ENCODE measurements at places on chromosomes 3 and 15.

DNA sequence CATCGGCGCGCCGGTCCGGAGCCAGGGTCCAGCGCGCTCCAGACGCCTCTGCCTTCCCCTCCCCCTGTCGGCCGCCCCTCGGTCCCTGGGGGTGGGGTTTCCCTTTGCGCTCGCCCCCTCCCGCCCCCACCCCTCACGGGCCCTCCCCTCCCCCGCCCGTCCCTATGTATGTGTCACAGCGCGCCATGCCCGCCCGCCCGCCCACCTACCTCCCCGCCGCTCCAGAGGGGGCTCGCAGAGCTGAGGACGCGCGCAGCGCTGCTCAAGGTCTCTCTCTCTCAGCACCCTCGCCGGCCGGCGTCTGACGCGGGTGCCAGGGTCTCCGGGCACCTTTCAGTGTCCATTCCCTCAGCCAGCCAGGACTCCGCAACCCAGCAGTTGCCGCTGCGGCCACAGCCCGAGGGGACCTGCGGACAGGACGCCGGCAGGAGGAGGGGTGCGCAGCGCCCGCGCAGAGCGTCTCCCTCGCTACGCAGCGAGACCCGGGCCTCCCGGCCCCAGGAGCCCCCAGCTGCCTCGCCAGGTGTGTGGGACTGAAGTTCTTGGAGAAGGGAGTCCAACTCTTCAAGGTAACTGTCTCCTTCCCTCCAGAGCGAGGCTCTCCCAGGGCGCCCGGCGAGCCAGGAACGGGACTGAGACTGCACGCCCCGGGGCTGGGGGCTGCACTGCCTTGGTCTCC lies at the start of gene ACAN:
Gene ACAN (plus strand): TSS at position 196 of the 679 bp plus-strand sequence. CDS start 32,771 bp downstream, outside the sequence.
- no peak for DNase-seq

DNA sequence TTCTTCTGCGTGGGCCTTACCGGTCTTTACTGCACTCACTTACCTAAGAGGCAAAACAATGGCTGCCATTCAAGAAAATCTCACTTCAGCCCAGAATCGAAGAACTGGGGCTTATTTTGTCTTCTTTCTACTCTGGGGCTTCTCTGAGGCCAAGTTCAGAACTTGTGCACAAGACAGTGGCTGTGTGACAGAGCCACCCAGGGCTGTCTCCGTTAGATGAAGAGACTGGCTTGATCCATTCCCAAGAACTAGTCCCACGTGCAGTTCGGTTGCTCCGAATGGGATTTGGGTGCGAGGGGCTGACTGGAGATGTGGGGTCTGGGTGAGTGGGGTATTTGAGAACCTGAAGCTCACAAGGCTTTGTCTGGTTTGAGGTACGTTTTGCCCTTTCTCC lies 795 bp upstream of the TCF12 start:
- no peak for DNase-seq

GRCh38 chr15:92670621-92671020 lies 15.0 kb upstream of the FAM174B start:
- no peak for DNase-seq

- no peak for DNase-seq
Observed at GRCh38 chr15:48858401-48858800, 19.5 kb upstream of the EID1 start.

DNA sequence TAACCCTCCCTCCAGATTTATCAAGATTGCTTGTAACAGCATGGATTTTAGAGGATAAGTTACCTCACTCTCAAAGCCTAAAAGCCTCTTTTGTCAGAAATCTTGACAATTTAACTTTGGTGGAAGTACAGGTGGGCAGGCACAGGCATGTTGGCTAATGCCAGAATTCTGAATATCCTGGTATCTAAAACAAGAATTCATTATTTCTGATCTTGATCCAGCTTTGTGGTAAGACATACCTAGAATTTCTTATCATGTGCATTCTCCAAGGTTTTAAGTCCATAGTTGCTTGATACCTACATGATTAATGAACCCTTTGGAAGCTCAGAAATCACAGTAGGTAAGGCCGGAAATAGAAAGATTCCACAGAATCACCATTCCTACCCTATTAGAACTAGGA lies 109.9 kb upstream of the TTC14 start:
- DNase-seq: no peak

DNA sequence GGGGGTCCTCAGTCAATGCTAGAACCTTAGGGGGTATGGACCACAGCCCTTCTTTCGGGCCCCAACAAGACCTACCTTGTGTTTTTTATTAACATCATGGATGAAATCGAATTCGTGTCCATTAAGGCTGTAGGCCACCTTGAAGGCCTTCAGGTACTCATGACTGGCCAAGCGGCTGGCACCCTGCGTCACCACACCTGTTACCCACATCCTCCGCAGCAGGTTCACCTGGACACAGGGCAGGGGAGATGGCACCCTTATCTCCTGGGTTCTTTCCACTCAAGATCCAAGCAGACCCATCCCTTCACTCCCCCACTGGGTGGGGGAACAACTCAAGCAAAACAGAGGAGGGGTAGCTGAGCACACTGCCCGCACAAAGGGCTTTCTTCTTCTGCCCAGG lies 6.6 kb downstream of the MFGE8 start:
- DNase-seq: no peak

- DNase-seq: no peak
Observed at GRCh38 chr3:186923241-186923640, 7.1 kb upstream of the ST6GAL1 start.

GRCh38 chr3:48656841-48657281 lies 5.8 kb downstream of the CELSR3 start:
- DNase-seq: no peak

DNA sequence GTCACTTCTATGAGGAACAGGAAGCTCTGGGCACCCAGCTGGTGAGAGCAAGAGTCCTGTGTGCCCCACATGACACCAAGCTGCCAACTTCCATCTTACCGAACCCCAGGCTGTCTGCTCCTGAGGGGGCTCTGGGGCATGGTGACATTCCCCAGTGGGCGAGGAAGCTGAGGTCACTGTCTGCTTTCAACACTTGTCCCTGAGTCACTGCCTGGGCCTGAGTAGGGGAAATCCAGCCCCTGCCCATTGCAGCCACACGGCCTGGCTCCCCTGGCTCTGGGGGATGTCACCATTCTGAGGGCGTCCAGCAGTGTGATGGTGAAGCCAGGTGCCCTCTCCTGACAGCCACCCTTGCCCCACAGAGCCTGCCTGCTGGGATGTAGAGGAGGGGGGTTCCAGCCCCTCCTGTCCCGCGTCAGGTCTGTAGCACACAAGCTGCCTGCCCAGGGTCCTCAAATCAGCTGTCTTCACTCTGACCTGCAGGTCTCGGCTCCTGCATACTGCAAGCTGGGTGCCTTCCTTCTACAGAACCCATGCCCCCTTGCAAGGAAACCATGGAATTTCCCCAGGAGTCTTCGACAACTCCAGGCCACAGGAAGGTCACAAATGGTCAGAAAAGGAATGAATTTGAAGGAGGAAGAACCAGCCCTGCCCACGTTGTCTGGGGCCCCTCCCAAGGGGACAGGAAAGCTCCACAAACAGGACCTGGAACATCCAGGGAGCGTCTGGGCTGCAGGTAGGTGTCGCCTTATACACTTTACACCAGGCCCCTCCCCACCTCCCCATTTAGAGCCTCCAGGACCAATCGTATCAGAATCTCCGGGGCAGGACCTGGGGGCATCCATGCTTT lies 69.9 kb upstream of the GATM start:
- DNase-seq: no peak

All from stimulated activated CD8-positive, alpha-beta memory T cell treated with anti-CD3 and anti-CD28 coated beads, Interleukin-2, amount 100 ng/mL, for 48 hours (primary cell).